ENCODE measurements at places on chromosomes 16 and 17.

DNA sequence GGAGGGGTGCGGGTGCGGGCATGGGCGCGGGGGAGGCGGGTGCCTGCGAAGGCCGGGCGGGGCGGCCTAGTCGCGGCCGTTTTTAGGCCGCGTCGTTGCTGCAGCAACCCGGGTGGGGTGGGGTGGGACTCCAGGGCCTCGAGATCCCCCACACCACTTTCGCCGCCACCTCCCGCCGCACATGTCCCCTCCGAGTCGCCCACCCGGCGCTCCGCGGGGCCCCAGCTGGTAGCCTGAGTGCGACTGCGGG, 11.3 kb downstream of the TBX2 start:
- DNase-seq: no peak

DNA sequence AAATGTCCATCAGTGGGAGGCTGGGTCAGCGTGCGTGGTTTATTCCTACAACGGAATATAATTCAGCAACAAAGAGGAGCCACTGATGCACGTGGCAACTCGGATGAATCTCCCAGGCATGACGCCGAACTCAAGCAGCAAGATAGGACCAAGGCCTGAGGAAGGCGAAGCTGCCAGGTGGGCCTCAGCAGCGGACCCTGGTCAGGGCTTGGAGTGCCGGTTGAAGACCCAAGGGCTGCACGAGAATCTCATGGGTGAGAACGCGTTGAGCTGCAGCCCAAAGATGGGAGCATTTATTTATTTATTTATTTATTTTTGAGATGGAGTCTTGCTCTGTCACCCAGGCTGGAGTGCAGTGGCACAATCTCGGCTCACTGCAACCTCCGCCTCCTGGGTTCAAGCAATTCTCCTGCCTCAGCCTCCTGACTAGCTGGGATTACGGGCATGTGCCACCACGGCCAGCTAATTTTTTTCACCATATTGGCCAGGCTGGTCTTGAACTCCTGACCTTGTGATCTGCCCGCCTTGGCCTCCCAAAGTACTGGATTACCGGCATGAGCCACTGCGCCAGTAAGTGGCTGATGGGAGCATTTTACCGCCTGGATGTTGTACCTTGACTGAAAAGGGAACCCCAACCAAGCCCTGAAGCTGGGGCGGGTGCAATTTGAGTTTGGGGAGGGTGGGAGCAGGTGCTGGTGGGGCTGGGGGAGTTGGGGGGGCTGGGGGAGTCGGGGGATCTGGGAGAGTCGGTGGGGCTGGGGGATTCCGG, 18.1 kb upstream of the BAHCC1 start:
- no peak for DNase-seq

- DNase-seq: no peak
These were observed 8.5 kb upstream of the YPEL3 start for GRCh38 chr16:30104492-30104891.

- no peak for DNase-seq
These were observed 546.4 kb upstream of the EEF2KMT start for GRCh38 chr16:5643855-5644531.

DNA sequence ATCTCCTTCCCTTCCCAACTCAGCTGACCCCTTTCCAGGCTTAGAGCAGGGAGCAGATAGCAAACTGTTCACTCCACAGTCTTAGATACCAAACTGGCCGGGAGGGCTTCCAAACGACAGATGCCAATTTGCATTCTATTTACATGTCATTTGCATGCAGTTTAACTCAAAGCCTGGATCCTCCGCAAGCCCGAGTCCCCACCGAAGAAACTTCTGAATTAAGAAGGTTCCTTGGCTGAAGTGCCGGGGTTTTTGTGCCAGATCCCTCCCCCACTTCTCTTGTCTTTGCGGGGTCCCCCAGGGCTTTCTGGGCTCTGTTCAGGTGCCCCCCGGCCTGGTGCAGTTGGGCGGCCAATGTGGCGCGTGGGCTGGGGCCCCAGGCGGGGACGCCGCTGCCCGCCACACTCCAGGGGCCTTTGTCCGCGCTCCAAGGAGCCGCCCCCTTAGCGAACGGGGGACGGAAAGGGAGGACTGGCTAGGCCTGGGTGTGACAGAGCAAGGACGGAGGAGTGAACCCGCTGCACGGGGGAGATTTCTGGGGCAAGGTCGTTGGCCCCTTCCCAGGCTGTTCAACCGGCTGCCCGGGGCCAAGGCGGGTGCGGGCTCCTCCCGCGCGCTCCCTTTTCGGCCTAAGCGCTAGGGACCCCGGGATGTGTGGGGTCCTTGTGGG, 1.2 kb downstream of the GPRC5B start:
- DNase-seq: peak; percentile 79

DNA sequence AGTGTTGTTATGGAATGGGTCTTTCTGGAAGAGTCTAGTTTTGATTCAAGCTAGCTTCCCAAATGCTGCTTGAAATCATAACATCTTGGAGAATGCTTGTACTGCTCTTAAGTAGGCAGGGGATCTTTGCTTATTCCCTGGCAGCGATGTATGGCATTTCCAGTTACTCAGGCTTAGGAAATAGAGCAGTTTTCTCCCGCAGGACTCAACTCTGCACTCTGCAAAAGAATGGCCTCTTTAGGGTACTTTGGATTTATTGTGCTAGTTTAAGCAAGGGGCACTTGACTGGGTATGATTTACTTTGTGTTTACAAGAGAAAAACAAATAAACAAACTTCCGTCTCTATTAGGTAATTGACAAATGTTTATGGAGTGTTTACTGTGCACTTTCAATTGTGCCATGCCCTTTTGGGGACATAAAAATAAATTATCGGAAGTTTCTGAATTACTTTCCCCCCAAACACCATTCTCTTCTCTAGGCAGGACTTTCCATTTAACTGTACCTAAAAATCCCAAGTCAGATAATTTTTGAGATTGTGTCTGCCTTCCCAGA, 164.0 kb downstream of the MAP2K6 start:
- DNase-seq: no peak

- DNase-seq: peak; percentile 87
These were observed 70.8 kb downstream of the ABR start for GRCh38 chr17:1108765-1109605.

- DNase-seq: no peak
These were observed 4.1 kb downstream of the DPEP3 start for GRCh38 chr16:67976205-67976604.

DNA sequence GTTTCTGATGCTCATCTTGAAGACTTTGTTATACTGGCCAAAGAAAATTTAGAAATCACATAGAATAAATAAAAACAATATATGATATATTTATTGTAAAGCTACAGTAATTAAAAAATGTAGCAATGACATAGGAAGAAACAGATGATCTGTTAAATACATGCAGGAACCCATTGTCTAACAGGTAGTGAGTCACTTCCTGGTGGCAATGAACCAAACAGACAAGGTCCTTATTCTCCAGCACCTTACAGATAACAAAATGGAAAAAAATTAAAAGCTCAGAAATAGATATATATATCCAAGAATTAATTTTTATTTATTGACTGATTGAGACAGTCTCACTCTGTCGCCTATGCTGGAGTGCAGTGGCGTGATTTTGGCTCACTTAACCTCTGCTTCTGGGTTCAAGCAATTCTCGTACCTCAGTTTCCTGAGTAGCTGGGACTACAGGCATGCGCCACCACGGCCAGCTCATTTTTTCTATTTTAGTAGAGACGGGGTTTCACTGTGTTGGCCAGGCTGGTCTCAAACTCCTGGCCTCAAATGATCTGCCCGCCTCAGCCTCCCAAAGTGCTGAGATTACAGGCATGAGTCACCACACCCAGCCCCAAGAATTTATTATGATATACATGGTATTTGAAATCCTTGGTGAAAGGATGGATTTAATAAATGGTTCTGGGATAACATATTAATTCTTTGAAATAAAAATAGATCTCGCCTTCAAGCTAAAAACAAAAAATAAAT, 7.5 kb downstream of the NETO2 start:
- no peak for DNase-seq

GRCh38 chr17:3813171-3813570, 12.2 kb upstream of the ITGAE start:
- DNase-seq: no peak

DNA sequence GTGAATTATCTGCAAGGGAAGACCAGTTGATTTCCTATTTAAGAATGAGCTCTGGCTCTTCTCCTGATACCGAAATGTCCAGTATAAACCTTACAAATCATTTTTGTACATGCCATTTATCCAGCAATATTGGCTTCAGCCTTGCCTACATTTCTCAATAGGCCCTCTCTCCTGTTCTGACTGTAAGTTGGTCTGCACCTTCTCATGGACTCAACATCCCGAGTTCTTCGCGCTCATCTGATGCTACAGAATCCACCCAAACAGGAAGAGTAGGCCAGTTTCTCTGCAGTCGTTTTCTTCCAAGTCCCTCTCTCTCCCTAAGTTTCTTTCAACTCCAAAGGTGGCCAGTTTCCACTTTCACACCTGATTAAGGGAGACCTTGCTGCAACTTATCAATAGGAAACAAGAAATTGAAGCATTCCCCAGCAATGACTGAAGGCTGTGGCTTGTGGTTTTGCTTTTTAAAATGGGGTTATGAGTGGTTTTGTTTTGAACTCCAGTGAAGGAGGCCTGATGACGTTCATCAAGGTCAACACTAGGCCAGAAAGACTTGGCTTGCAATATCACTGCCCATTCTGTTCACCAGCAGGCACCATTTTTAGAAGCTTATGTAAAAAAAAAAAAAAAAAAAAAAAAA, 383.0 kb downstream of the MAF start:
- no peak for DNase-seq

DNA sequence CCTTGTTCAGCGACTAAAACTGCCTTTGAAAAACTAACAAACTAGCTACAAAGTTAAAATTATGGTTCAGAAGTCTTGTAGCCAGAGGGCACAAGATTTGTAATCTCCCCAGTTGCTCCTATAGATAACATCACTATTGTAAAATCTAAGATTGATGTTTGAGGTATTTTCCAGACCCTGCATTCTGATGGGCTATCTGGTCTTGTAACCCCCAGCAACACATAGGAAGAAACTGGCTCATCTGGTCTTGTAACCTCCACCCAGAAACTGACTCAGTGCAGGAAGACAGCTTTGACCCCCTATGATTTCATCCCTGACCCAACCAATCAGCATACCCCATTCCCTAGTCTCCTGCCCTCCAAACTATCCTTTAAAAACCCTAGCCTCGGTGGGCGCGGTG, 12.3 kb upstream of the CHCT1 start:
- DNase-seq: no peak

DNA sequence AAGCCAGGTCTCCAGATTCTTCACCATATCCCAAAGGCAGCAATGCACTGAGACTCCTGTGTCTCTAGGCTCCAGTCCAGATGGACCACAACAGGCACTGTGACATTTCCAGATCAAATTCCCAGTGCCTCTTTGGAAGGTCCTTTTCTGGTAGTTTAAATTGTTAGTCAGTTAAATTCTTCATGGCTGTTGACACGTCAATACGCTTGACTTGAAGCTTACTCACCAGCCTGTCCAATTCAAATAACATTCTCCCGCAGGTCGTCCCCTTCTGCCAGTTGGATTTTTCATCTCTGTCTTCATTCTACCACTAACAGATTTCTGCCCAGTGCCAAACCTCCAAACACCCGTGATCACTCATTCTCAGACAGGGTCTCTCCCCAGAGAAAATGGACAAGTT, 86.7 kb downstream of the SHISA9 start:
- DNase-seq: no peak

GRCh38 chr17:62703261-62703775, 75.8 kb downstream of the MRC2 start:
- peak; percentile 68 for DNase-seq

- DNase-seq: peak; percentile 89
These were observed 16.1 kb downstream of the LASP1 start for GRCh38 chr17:38885728-38886642.

DNA sequence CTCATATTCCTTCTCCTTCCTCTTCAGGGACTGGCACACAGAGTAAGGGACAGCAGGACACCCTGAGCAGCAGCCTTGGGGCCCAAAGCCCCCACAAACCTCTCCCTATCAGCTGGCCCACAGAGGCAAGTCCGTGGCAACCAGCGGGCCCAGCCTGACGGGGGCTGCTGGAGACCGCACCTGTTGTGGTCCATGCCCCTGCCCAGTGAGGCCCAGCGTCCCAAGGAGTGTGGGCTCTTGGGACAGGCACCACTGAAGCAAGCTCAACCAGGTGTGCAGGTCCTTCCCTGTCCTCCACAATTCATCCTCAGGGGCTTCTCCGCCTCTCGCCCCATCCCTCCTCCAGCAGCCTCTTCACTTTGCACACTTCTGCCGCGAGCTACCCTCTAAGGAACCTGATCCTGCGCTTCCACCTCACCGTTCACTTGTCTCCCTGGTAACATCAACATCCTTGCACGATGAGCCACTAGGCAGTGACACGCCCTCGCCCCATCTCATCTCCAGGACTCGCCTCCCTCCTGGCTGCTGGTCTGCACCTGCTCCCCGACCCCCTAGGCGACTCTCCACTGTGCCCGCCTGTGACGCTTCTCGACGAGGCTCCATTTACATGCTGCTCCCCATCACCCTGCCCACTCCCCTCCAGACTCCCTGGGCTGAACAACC, 12.7 kb downstream of the MNT start:
- no peak for DNase-seq

DNA sequence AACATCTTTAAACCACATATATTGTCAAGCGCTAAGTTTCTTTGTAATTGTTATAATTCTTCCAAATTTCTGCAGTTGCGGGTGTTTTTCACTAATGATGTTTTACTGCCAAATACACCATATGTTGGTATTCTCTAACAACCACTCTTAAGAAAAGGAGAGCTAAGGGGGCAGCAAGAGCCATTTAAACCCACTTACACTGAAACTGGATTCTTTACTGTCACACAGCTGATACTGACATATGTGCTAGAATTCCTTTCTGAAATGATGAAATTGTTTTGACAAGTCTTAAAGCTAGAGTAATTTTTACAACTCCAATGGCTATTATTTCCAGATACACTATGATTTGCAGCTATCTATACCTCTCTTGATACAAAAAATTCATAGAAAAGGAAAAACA, 483.1 kb downstream of the CDH11 start:
- no peak for DNase-seq

GRCh38 chr17:7929158-7930023, at the start of gene KCNAB3:
Gene KCNAB3 (minus strand): TSS chr17:7929856. CDS start chr17:7929435, 421 bp downstream.
- peak; percentile 92 for DNase-seq

GRCh38 chr16:13926891-13927290, 6.9 kb downstream of the ERCC4 start:
- DNase-seq: no peak

- DNase-seq: no peak
These were observed 14.9 kb downstream of the SEC14L5 start for GRCh38 chr16:4972938-4973587.

DNA sequence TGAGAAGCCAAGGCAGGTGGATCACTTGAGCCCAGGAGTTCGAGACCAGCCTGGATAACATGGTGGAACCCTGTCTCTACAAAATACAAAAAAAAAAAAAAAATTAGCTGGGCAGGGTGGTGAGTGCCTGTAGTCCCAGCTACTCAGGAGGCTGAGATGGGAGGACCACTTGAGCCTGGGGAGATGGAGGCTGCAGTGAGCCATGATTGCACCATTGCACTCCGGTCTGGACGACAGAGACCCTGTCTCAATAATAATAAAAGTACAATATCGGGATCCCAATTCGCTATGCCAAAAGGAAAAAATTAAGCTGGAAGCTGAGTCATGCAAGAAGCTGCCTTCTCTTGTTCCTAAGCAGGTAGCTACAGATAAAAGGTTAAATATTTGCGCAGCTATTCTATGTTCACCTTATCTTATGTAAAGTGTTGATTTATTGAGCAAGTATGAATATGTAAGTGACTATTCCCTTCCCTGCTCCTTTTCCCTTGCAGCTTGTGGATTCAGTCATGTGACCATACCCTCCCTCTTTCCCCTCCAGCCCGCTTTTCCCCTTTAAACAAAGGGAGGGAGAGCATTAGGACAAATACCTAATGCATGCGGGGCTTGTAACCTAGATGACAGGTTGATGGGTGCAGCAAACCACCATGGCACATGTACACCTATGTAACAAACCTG, 112.0 kb downstream of the LITAF start:
- no peak for DNase-seq
